Caki2 (cell line): ENCODE measurements at places on chromosomes 1 and 21. TPM values are rescaled to one million over a fixed set of nuclear protein-coding genes. Genes with fewer than 3 reads are reported as not detected.

The RRP15 gene
- 2.4 and 2.6 TPM in 2 replicates for total RNA-seq

DNA sequence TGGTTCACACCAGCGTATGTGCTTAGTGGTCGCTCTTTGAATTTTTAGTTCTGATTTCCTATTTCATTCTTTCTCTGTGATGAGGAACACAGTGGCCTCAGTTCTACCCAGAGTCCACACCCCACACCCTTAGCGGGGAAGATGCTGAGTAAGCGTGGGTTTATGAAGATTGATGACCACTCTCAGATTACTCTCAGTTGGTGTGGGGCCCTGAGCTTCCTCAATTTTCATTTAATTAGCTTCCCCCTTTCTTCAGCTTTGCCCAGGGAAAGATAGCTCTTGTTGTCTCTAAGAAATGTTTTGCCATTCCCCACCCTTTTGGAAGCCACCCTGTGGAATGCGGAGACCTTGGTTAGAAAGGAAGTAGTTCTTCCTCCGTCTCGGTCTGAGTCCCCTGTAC, 299.9 kb upstream of the PROX1 start:
- DNase-seq, result no peak

The PRAMEF14 gene
- total RNA-seq, result not detected in 2 replicates

The PLPPR4 gene
- total RNA-seq, result not detected in 2 replicates

The FLG gene
- total RNA-seq, result not detected in 2 replicates

DNA sequence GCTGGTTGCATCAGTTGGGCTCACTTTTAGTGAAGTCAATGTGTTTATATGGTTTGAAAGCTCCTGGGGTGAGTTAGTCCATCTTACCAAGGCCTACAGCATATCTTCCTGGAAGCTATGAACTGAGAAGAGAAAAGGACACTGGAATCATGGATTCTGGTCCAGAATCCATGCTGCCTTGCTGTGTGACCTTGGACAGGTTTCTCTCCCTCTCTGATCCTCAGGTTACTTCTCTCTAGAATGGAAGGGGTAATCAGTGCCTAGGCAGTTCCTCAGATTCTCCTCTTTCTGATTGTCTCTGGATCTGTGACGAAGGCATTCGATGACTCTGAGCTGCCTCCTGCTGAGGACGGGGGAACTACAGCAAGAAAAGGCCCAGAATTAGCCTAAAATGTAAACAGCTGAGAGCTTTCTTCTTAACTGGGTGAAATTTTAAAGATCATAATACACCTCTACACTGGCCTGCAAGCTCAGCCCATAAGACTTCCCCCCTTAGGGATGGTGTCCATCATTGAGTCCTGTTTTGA, 425.0 kb upstream of the VAMP3 start:
- DNase-seq, result no peak

DNA sequence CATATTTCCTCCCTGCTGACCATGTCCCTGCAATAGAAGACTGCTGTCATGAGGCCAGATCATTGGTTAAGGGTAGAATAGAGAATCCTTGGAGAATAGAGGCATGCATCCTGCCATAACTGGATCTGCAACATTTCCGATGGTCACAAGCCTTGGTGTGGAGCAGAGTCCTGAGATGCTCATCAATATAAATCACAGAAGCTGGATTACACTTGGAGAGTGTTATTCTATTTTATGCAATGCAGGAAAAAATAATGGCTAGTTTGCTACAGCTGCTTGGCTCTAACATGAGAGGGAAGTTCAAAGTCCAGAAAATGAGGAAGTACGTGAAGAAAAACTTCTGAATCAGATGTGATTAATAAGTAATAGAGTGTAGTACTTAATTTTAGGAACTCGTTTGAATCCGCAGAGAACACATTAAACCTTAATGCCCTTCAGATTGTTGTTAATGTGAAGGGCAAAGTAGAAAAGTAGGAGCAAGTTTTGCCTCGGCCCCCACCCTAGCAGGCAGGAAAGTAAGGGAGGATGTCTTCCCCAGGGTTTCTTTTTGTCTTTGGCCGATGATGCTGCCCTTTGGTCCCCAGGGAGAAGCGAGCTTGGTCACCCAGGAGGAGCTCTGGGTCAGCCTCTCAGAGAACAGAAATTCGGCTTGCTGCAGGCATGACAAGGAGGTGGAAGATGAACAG, 59.5 kb downstream of the KCNK1 start:
- DNase-seq, result peak; percentile 82

DNA sequence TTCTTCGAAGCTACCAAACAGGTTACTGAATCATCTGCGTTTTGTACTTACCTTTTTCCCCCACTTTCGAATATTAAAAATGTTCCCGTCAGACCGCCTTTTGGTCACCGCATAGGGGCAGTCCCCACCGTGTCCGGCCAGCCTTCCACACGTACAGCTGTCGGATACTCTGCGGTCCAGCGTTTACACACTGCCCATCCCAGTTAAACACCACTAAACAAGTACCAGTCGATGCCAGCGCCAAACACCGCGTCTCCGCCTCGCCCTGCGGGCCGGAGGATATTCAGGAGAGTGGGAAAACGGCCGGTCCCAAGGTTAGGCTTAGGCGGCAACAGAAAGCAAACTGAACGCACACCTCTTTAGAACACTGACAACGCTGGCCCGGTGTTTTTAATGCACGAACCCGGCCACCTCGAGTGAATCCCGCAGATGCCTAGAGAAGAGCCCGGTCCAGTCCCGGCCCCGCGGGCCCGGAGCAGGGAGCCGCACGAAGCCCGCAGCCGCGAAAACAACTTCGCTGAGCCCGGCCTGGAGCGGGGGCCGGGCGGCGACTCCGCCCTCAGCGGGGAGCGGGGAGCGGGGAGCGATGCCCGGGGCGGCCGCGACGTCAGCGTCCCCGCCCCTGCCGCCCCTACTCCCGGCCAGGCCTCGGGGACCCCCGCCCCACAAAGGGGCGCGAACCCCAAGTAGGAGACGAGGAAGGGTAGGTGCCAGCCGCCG, 730 bp upstream of the PHF13 start:
- DNase-seq, result peak; percentile 55

The CRTC2 gene
- 2.2 and 8.7 TPM in 2 replicates for total RNA-seq

DNA sequence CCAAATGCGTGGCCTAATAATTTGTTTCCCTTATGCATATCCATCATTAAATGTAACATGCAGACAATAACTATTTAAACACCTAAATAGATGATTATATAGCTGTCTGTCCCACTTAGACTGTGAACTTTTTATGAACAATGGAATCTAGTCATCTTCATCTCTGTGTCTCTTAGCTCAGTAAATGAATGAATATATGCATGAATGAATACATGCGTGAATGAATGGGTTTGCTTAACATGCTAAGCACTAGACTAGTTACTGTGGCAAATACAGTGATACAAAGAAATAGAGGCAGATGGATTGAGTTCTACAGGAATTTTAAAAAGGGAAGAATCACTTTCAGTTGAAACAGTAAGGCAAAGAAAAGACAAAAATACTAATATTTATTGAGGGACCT, 232.0 kb downstream of the FGGY start:
- DNase-seq, result no peak

The TPTE gene
- total RNA-seq, result not detected in 2 replicates

GRCh38 chr1:90417126-90417525, 300.0 kb downstream of the BARHL2 start:
- no peak for DNase-seq

DNA sequence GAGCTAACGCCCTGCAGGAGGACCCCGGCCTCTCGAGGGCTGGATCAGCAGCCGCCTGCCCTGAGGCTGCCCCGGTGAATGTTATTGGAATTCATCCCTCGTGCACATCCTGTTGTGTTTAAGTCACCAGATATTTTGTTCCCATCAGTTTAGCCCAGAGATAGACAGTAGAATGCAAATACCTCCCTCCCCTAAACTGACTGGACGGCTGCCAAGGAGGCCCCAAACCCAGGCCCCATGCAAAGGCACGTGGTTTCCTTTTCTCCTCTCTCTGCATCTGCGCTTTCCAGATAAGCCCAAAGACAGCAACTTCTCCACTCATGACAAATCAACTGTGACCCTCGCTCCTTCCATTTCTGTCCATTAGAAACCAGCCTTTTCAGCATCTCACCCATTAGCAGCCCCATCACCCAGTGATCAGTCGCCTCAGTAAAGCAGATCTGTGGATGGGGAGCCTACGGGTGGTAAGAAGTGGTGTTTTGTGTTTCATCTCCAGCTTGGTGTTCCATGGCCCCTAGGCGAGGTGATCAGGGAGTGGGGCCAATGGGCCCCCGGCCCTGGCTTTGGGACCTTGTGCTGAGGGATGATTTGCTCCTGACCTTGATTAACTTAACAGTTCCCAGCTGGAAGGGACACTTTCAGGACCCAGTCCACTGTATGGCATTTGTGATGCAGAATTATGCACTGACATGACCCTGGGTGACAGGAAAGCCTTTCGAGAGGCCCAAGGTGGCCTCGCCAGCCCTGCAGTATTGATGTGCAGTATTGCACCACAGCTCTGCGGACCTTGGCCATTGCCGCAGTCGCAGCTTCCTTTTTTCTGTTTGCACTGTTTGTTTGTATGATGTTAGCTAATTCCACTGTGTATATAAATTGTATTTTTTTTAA, 5.2 kb downstream of the NPPA start:
- no peak for DNase-seq

DNA sequence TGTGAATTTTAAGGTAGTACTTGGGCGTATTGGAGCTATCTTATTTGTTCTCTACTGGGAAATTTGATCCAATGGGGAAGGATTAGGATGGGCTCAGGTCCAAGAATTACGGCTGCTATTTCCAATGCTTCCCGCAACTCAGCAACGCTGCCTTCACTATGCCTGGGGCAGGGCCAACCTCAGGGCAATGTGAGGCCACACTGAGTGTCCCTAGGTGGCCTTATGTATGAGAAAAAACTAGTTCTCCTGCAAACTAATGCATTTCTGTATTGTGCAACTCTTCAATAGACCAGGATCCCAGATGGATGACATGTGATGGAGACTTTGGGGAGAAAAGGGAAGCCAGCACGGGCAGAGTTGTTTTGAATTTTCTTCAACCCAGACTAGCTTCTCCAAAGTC, 168.1 kb downstream of the DUSP10 start:
- no peak for DNase-seq

The KCNK1 gene
- total RNA-seq, result 36.3 and 39.1 TPM in 2 replicates

The OR2L8 gene
- total RNA-seq, result not detected in 2 replicates

The OR10J1 gene
- total RNA-seq, result not detected in 2 replicates

DNA sequence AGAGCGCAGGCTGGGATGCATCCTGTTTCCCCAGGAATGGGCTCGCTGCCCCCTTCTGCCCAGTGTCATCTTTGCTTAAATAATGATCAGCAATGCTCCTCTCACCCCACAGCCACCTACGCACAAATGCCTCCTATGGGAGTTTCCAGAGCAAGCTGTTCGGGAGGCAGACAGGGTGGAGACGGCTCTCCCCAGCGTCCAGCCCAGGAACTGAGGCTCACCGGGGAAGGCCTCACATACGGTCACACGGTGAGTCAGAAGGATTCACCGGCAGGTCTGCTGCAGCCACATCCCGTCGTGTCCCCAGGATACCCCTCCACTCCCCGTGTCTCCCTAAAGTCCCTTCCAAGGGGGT, 40.3 kb upstream of the RUNX3 start:
- no peak for DNase-seq

DNA sequence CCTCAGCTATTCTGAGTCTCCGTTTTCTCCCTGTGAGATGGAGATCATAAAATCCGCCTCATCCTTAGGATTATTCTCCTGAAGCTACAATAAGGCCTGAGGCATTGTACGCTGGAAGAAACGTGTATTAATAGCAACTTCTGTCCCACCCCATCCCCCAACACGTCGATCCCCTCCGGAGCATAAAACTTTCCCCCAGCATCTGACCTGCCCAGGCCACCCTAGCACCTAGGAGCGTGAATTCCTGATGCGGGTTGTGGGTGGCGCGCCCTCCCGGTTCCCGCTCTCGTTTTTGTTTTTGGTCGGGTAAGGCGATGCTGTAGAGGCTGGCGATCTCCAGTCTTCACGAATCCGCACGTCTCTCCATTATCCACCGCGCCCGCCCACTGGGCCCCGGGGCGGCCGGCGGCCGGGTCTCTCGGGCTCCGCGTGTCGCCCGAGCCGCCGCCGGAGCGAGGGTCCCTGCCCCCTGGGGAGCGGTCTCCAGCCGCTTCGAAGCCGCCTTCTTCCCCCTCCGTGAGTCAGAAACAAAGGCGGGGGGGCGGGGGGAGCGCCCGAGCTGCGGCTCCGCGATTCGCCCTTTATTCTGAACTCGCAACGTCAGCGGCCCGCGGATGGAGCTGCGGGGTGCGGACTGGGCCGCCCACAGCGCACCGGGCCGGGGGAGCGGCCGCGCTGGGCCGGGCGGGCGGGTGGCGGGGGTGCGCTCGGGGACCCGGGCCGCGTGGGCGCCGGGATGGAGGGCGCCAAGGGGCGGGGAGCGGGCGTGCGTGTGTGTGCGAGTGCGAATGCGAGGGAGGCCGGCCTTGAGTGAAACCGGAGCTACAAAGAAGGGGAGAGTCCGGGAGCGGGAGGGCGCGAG, at the start of gene PLEKHO1:
PLEKHO1 (plus strand) TSS at position 646 of the 862 bp plus-strand sequence. CDS start 342 bp downstream, outside the sequence.
- peak; percentile 63 for DNase-seq

The ASCL5 gene
- 0.07 and 0.41 TPM in 2 replicates for total RNA-seq

DNA sequence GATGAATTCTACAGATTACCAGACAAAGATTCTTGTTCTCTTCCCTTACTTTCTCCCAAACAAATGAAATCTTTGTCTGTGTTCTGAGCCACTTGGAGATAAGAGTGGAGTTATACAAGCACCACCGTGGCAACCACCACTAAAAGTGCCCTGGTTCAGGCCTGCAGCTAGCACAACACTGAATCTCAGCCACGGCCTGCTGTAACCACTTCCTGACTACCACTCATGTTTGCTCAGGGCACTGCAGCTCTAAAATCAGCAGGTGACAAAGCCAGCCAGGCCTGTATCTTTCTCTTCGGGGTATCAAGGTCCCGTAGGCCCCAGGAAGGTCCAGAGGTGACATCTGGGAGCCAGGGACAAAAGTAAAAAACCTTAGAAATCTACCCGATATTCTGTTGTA, 3.2 kb upstream of the OR2T6 start:
- DNase-seq, result no peak

- no peak for DNase-seq
Measured at GRCh38 chr1:114094363-114094634, 59.4 kb downstream of the SYT6 start.

The TSSK3 gene
- total RNA-seq, result not detected in 2 replicates

- DNase-seq, result no peak
Measured at GRCh38 chr1:172071746-172072145, 230.4 kb downstream of the DNM3 start.

DNA sequence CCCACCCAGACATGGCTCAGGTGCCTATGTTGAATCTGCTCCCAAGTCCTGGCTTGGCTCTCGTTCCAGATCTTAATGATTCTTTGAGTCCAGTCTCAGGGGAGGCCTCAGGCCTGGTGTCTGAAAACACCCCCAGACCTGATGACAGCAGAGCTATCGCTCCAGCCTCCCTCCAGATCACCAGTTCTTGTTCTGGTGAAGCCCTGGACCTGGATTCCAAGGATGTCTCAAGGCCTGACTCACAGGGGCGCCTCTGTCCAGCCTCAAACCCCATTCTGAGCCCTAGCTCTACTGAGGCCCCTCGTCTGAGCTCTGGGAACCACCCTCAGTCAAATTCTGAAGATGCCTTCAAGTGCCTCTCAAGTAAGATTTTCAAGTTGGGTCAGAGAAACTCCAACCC, 11.4 kb downstream of the MROH7 start:
- no peak for DNase-seq

The CD101 gene
- total RNA-seq, result 0.30 TPM in 1 of 2 replicates, not detected in the other

- DNase-seq, result no peak
Measured at GRCh38 chr1:207058252-207058651, 5.2 kb downstream of the PFKFB2 start.
